ENCODE measurements at places on chromosomes 7 and 10.

DNA sequence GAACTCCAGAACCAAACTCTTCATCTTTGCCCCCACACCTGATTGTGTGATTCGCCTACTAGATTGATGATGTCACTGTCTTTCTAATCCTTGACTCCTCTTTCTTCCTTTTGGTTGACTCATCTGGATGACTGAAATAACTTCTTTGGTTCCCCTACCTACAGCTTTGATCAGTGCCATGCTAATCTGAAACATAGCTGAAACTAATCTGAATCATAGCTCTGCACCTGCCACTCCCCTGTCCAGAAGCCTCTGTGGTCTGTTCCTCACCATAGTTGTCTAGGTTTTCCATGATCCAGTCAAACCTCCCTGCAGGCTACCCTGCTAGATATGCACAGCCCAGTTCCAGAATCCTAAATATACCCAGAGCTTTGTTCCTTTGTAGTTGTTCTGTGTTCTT, 51.9 kb downstream of the ZNF365 start:
- DNase-seq, result no peak

DNA sequence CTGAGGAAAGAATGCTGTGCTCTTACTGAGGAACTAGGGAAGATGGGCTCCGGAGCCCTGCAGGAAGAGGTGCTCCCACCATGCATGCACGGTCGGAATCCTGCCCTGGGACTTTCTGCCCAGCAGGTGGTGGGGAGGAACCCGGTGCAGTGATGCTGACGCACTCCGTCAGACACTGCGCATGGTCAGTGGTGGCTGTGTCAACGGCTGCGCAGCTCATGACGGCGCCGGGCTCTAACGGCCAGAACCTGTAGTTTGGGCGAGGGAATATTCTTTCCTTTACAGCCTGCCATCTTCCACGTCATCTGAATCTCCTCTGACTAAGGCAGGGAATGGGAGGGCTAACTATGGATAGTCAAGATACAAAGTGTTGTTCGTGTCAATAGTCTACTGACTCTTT, 189.2 kb upstream of the MGMT start:
- no peak for DNase-seq

- no peak for DNase-seq
Measured at GRCh38 chr7:151048911-151049463, 656 bp downstream of the ASIC3 start.

- no peak for DNase-seq
Measured at GRCh38 chr7:29871787-29872398, 65.6 kb downstream of the WIPF3 start.

DNA sequence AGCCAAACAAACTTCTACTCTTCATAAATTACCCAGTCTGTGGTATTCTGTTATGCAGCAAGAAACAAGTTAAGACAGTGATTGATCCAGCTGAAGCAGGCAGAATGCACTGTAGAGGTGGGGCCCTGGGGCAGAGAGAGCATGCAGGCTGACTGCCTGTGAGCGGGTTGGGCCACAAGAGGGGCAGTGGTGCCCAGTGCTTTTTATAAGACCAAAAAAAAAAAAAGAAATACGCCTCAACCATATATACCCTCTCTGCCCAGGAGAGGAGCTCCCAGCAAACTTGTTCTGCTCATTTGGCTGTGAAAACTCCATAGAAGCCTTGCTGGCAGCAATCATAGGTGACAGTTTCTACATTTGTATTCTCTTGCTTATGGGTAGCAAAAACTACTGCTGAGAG, 104.7 kb downstream of the SORBS1 start:
- DNase-seq, result no peak

DNA sequence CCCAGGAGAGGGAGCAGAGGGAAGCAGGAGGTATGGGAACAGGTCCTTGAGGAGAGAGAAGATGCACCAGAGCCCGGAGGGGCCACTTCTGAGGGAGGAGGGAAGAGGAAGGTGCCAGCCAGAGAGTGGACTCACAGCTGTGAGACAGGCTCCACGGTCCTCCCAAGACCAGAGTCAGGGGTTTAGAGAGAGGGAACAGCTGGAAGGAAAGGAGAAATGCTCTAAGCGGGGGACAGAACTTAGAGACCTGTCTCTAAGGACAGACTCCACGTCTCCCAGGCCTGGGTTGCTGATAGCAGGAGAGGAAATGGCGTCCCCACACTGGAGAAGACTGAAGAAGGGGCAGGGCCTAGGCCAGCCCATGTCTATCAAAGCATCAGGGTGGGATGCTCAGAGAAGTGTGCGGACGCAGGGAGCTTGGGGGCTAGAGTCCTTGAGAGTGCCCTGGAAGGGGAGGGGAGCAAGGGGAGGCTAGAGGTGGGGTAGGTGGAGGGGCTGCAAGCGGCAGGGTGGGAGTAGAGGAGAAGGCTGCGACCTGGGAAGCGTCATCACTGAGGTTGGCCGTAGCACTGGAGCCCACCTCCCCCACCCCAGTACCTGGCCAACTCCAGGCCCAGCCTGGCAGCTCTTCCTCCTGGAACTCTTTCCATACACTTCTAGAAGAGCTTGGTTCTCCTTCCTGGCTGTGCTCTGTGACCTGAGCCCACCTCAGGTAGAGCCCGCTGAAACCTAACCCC, 25.6 kb upstream of the GRID1 start:
- DNase-seq, result no peak

- DNase-seq, result no peak
Measured at GRCh38 chr7:6166443-6166891, 106.0 kb downstream of the CYTH3 start.
